ENCODE measurements at places on chromosomes 12 and 14. TPM values are rescaled to one million over a fixed set of nuclear protein-coding genes. Genes with fewer than 3 reads are reported as not detected.

DNA sequence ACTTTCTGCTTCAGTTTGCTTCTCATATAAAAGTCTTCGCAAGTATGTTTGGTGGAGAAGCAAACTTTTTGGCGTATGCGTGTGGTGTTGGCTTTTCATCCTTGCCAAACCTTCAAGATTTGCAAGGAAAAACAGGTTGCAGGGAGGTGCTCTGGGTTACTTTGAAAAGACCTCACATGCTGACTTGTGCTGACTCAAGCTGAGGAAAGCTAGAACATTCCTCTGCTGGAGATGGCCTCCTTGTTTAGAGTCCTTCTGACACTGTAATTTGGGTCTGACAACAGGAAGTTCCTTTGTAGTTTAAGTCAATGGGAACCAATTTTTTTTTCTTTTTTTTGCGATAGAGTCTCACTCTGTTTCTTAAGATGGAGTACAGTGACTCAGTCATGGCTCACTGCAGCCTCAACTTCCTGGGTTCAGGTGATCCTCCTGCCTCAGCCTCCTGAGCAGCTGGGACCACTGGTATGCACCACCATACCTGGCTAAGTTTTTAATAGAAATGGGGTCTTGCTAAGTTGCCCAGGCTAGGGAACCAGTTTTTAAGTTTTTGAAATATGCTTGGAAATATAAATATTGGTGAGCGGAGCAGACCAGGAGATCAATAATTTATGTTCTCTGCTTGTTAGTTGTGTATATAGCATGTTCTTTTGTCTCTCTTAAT is 2.6 kb upstream of the ACACB start:
- DNase-seq: no peak

DNA sequence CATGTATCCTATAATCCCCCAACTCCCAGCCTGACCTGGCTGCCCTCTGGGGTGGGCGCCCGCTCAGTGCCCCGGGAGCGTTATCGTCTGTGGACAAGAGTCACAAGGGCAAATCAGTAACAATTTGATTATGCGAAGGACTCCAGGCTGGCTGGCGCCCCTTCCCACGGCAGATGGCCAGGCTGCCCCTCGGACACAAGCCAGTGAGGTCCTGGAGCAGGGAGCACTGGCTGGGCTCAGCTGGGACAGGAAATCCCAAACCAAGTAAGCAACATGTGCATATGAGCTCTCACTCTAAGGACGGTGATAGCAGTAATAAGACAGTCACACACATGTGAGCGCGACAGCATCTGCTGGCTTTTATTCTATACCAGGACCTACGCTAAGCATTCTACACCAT is 59.3 kb upstream of the FAM222A start:
- no peak for DNase-seq

- no peak for DNase-seq
Measured at GRCh38 chr12:99267038-99267437, 380.5 kb upstream of the GARIN6 start.

DNA sequence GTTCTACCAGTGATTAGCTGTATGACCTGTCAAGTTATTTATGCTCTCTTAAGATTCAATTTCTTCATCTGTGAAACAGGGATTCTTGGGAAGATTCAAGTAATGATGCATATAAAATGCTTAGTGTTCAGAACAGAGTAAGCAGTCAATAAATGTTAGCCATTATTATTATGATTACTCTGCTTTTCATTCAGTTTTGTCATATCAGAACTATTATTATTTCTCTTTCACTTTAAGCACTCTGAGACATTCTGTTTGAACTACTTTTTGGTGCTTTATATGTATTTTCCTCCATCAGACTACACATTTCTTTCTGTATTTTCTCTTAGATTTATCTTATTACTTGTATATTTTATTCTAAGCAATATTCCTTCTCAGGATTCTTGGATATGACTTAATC is 81.2 kb downstream of the CFAP54 start:
- DNase-seq: no peak

- DNase-seq: no peak
Measured at GRCh38 chr12:112506513-112507166, 87.9 kb downstream of the PTPN11 start.

GRCh38 chr14:95322651-95323050 is 2.9 kb upstream of the CLMN start:
- no peak for DNase-seq

- DNase-seq: no peak
Measured at GRCh38 chr12:80877721-80878265, 59.9 kb downstream of the LIN7A start.

- DNase-seq: no peak
Measured at GRCh38 chr12:24854908-24855307, 94.0 kb downstream of the BCAT1 start.

DNA sequence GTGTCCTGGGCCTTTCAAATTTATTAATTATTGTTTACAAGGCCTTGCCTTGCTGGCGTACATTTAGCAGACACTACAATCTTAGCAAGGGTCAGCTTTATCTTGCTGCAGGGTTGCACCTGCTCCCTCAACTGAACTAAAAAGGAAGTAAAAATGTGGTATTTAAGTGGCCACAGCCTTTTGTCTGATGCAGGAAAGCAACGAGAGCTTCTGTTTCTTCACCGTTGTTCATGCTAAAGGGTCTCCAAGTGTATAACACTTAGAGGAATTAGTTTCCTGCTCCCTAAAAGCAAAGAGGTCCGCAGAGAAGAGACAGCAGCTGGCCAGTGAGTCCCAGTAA is 62.8 kb upstream of the EGLN3 start:
- DNase-seq: no peak

DNA sequence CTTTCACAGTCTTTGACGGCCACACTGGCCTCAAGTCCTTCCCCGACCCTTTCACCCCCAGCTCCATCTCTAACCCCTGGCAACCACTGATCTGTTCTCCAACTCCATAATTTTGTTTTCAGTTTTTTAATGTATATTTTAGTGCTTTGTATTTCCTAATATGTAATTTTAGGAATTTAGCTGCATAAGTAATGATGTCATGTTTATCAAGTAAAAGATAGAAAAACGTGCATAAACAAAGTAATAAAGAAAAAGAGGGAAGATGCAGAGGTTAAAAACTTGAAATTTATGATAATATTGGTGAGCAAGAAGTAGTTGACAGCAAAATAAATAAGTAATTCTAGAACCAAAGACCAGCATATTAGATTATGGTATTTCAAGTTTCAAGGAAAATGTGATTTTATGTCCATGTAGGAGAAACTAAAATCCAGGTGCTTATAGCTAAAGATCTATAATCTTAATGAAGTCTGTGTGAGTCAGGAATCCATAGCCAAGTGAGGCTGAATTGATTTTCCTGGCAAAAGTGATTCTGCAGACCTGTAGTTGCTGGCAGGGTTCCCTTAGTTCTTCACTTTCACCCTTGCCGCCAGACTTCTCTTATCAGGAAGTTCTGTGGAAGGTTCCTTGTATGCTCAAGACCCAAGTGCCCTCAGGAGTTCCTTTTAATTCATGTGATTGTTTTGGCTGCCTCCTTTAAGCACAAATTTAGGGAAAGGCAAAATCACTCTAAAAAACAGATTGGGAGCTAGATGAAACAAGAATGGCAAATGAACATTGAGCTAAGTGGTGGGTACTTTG is 24.4 kb downstream of the FBXW8 start:
- DNase-seq: peak; percentile 24

Gene TMEM121
- 1.8 TPM for total RNA-seq

Gene TAS2R9
- total RNA-seq: not detected

Gene AQP2
- 0.06 TPM for total RNA-seq
